Midbrain (tissue), 1 donor: ENCODE measurements at places on chromosomes 1 and 21.

DNA sequence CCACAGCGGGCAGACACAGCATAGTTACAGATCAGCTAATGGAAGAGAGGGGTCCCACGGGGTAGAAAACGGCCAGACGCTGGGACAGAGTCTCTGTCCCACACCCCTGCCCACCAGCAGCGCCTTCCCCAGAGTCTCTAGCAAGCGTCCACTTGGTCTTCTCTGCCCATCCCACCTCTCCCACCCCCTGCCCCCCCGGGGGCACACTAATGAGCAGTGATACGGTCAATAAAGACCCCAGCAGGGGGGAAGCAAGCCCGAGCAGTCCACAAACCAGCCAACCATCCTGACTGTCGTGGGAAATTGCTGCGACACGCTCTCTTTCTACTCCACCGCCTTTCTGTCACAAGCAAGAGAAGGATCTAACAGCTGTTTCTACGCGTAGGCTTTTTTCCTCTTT, 374.7 kb downstream of the NPHP4 start:
- no peak for DNase-seq

- DNase-seq: no peak
Observed at GRCh38 chr1:161439280-161440232, 65.7 kb upstream of the FCGR2A start.

GRCh38 chr1:43743206-43743605, 35.9 kb downstream of the ST3GAL3 start:
- no peak for DNase-seq

- DNase-seq: peak; percentile 62
Observed at GRCh38 chr1:111656086-111657017, 36.8 kb downstream of the RAP1A start.

- no peak for DNase-seq
Observed at GRCh38 chr1:104629589-104629988, 879.9 kb downstream of the AMY1C start.

DNA sequence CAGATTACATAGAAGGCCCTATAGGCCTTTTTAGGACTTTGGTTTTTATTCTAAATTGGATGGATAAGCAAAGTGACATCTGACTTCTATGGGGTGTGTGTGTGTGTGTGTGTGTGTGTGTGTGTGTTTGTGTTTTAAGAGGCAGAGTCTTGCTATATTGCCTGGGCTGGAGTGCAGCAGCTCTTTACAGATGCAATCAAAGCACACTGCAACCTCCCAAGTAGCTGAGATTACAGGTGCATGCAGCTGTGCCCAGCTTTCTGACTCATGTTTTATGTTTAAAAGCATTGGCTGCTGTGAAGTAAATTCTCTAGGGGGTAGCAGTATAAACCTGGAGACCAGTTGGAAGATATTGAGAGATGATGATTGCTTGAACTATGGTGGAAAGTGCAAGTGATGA, 12.4 kb upstream of the EVI5 start:
- no peak for DNase-seq

GRCh38 chr1:204685236-204686006, at the start of gene LRRN2:
LRRN2 (minus strand) TSS chr1:204685738; CDS start chr1:204619992, 65,746 bp downstream.
- peak; percentile 63 for DNase-seq

DNA sequence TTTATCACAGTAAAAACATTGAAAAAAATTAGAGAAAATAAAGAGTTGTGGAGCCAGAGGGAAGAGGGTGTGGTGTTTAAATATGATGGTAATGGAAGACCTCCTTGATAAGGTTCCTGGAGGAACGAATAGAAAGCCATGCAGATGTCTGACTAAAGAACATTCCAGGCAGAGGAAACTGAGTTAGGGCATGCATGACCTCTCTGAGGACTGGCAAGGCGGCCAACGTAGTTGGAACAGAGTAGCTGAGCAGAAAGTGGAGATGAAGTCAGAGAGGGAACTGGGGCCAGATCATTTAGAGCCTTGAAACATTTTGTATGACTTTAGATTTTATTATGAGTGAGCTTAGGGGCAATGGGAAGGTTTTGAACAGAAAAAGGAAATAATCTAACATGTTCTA, 377.5 kb downstream of the HLX start:
- DNase-seq: no peak

GRCh38 chr1:218695525-218695924, 350.4 kb downstream of the TGFB2 start:
- no peak for DNase-seq

GRCh38 chr21:42069843-42070242, 1.3 kb upstream of the UMODL1 start:
- DNase-seq: peak; percentile 32

DNA sequence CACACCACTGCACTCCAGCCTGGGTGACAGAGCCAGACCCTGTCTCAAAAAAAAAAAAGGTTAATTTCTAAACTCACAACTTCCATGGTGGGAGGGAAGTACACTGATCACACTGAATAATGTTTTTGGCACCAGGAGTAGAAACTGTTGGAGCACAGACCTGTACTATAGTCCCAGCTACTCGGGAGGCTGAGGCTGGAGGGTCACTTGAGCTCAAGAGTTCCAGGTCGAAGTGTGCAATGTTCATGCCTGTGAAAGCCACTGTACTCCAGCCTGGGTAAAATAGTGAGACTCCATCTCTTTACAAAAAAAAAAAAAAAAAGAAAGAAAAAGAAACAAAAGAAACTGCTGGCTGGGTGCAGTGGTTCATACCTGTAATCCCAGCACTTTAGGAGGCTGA, 35.3 kb downstream of the TMEM50B start:
- DNase-seq: no peak

DNA sequence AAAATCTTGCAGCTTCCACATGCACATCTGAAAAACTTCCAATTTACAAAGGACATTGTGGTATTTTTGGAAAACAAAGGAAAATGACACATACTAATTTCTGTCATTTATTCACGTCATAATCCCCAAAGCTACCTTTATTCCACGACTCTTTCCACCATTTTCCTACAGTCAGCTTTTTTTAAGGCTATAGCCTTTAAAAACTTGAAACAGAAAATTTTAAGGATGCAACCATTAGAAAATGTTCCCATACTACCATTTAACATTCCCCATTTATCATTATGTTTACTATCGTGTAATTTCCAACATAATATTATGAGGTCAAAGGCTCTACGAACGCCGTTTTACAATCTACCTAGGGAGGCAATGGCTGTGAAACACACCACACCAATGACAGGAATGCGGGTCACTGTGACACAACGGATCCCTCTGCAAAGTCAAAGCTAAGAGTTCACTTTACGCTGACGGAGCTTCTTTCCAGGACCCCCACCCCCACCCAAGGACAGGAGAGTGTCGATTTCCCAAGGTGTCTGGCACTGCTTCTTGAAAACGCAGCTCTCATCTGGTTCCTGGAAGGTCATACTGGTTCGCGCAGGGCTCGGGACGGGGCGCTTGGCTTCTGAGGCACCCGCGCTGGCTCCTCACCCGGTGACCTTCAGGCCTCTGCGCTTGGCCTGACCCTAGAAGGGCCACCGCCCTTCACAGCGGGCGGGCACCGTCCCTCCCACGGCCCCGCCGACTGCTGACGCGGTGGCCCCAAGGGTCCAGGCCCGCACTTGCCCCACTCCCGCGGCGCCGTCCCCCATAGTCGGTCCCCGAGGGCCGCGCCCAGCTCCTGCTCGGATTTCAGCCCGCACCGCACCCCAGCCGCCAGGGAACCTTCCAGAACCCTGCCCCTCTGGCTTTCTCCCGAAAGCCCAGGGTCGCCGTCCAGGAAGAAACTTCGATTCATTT, 50.5 kb upstream of the ATF3 start:
- peak; percentile 44 for DNase-seq

GRCh38 chr1:230109895-230110667, 43.0 kb downstream of the GALNT2 start:
- no peak for DNase-seq

GRCh38 chr1:148160048-148160342, 7.9 kb upstream of the NBPF11 start:
- DNase-seq: no peak

- DNase-seq: no peak
Observed at GRCh38 chr1:178530037-178530402, 17.1 kb downstream of the TEX35 start.

- DNase-seq: no peak
Observed at GRCh38 chr1:113674591-113674990, 84.7 kb downstream of the PHTF1 start.

GRCh38 chr1:94553323-94553730, 11.8 kb upstream of the F3 start:
- no peak for DNase-seq

- DNase-seq: no peak
Observed at GRCh38 chr1:176670853-176671252, 207.9 kb downstream of the PAPPA2 start.

DNA sequence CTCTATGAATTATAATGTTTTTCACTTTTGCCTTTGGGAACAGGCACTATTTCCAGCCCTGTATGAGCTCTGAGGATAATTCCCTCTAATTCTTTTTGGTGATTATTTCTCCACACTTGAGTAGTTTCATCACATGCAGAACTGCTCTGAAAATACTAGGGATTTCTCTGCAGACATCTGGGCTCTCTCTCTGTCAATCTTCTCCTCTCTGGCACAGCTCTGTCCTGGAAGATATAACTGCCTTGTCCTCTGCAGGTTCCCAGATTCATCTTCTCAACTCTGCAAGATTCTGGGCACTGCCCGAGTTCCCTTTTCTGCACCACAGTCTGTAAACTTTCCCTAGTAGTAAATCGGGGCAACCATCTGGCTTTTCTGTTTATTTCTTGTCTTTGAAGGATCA, 131.3 kb upstream of the FMN2 start:
- no peak for DNase-seq

DNA sequence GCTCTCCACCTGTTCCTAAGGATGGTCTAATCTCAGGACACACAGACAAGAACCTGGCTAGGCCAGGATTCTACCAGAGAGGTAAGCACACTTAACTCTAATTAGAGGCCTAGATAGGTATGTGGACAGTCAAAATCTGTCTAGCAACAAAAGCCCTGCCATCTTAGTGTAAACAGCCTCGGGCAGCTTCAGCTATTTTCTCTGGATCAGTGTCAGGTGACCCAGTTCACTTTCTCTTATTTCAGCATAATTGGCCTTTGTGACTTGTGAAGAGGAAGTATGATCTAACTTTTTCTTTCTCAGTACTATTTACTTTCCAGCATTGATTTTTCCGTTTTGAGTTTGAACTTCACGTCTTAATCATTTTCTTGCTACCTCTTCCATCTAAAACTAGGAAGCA, 217.7 kb downstream of the CRB1 start:
- DNase-seq: no peak

DNA sequence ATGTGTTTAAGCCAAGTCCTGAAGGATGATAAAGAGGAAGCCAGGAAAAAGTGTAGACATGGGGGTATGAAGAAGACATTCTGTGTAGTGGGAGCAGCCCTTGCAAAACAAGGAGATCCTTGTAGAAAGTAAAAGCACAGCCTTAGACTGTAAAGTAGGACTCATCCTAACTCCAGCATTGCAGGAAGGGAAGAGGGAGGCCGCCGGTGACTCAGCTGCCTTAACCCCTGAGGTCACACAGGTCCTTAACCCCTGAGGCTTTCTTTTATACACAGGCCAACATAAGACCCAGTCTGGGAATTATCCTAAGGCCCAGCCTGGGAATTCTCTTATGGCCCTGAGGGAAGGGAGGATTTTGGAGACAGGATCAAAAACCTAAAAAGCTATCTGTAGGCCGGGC, 18.0 kb downstream of the PGM1 start:
- DNase-seq: no peak

DNA sequence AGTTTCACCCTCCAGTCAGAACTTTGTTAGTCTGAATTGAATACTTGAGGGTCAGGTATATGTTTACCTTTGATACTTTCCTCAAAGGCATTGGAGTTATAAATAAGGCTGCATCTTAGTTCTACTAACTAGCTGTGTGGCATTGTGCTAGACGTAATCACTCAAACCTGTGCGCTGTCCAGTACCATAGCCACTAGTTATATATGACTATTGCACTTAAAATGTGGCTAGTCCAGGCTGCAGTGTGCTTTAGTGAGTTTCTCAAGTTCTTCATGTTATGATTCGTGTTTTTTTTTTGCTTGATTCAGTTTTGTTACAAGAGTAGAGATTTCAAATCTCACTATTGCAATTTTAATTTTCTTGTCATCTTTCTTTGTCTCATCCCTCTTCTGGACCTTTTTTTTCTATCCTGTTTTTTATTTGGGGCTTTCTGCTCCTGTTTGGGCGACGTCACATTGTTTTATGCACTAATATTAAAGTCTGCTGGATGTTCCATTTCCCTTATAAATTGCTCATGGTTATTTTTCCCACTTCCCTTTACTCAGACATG, 5.7 kb downstream of the MAN1A2 start:
- no peak for DNase-seq

DNA sequence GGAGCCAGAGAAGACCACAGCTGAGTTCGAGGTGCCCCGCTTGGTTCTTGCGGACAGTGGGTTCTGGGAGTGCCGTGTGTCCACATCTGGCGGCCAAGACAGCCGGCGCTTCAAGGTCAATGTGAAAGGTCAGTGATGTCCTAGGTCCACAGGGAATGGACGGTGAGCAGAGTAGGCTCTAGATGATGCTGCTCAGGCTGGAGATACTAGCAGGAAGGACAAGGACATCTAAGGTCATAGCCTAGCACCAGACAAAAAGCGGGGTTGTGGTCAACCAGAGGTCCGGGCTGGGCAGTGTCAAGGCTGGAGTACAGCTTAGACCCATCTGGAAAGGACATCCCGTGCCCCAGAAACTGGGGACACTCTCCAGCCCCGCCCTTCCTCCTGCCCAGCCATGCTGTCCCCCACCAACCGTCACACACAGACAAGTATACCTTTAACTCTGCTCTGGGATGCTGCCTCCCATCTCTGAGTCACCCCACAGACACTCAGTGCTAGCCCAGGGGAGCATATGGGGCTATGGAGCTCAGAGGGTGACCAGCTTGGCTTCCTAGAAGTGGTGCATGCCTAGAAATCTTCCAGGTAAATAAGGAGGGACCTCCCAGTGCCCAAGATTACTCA, 8.7 kb downstream of the TIE1 start:
- DNase-seq: no peak

DNA sequence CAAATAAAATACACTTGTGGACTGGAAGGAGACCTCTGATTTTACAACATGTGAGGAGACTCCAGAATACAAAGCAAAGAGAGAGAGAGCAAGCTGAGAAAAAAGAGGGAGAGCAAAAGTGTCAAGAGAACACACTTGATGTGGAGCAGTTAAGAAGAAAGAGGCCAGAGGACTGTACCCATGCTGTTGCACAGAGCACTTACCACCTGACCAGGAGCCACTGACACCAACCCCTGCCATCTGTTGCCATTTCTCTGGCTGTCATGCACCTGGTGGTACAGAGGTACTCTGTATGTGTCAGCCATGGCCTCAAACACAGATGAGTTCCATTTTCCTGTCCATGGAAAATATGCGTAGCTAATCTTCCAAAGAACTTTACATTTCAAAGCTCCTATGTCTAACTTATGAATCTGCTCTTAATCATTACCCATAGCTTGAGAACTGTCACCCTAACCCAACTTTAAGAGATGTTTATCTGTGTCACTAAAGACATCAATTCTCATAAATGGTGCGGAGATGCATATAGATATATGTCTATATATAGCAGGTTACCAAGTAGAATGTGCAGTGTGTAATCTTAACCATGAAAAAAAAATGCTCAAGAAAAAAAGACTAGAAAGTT, 32.8 kb upstream of the ABCD3 start:
- DNase-seq: no peak
